ENCODE measurements at places on chromosomes 7 and 10.

DNA sequence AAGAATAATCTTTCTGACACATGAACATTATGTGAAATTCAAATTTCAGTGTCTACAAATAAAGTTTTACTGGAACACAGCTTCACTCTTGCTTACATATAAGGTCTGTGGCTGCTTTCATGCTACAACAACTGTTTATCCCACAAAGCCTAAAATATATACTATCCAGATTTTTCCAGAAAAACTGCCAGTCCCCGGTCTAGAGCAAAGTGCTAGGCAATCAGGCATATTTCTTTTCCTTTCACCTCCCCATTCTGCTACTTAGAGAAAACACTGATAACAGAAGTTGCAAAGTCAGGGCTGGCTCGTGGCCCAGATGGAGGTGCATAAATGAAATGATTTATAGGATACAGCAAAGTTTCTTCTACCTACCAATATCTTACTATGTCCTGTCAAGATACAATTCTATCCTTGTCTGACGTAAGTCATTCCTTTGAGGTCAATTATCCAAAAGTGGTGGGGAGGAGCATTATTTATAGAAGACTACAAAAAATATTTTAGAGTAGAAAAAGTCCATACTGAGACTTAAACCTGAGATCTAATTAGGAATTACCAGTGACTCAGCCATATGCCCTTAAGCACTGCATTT lies 384.1 kb downstream of the NXPH1 start:
- DNase-seq: no peak

DNA sequence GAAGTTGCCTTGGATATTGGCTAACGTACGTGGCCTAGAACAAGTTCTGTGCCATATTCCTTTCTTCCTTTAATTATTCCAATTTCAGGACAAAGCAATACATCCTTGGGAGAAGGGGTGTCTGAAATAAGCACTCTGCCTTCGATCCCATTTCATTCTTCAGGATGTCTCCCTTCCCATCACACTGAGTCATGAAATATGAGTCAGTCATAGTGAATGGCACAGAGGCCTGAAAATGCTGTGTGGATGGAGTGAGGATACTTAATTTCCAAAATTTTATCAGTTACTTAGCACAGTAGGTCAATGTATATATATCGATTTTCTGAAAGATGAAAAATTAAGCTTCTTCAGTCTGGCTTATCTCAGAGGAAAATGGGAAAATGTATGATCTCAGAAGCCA lies 19.5 kb downstream of the EVX1 start:
- peak; percentile 65 for DNase-seq

DNA sequence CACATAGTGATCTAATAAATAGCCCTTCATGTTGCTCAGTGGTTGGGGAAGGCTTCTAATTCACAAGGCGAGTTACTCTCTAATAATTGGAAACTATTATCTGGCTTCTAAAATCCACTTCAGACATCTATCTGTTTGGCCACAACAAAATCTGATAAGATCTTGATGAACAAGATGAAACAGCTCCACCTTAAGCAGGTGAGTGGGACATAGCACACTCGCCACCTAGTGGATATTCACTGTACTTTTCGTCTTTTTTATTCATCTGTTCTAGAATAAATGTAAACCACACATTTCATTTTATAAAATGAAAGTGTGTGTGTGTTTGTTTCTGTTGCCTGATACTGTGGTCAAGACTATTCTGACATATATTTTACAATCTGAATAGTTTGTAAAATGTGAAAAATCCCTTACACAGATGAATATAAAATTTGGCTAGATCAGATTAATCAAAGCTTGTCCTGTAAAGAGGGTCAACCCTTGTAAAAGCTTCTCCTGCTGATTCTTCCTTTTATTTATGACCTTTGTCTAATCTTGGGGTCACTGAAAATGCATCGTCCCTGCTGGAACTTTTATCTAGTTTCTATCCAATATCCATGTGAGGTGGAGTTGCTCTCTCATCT lies 26.5 kb upstream of the CNTNAP2 start:
- DNase-seq: peak; percentile 18

GRCh38 chr10:100847440-100847839 lies 65.3 kb upstream of the SLF2 start:
- peak; percentile 45 for DNase-seq

DNA sequence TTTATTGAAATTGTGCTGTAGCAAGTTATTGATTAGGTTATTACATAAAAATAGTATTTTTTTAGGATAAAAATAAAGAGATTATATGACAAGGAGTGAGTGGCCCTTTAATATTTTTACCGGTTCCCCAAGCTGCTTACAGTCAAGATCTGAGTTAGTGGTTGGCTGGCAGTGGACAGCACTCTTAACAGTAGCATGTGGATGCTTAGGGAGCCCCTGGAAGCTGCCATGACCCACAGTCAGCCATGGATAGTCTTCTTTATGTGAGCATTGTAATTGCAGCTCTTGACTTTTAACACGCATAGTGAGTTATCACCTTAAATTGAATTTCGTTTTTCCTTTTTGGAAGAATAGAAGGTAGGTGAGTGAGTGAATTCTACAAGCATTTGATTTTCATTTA lies 22.1 kb downstream of the RAB18 start:
- DNase-seq: no peak

DNA sequence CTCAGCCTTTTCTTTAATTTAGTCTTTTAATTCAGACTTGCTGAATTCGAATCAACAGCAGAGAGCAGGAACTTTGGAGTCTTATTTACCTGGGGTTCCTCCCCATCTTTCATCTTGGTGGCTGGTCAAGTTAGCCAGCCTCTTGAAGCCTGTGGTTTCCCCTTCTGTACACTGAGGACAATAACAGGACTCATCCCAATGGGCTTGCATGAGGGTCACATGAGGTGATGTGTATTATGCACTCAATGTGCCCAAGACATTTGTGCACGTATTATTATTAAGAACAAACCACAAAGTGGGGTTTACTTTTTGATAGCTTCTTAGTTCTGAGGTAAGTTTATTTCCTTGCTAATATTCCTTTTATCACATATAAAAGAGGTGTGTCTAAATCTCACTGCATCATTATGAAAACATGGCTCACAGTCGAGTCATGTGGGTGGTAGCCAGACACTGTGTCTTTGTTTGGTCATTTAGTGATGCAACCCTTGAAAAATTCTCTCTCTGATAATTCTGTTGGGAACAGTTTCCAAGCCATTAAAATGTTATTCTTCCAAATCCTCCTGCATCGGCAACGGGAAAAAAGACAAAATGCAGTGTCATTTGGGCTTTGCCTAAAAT lies 86.5 kb upstream of the GRB10 start:
- DNase-seq: peak; percentile 78

- peak; percentile 42 for DNase-seq
These were observed 859 bp upstream of the CH25H start for GRCh38 chr10:89207801-89208551.

GRCh38 chr7:46912692-46913091 lies 669.2 kb downstream of the TNS3 start:
- DNase-seq: no peak

DNA sequence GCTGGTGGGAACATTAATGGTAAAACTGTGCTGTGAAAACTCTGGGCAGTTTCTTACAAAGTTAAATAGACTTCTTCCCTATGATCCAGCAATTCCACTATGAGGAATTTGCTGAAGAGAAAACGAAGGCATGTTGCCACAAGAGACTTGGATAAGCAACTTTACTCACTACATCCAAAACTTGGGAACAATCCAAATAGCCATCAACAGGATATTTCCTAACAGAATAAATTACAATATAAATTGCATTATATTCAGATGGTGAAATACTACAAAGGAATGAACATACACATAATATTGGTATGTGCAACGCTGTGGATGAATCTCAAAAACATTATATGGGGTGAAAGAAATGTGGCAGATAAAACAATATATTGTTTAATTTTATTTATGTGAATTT lies 21.4 kb upstream of the MKI67 start:
- peak; percentile 49 for DNase-seq

- DNase-seq: no peak
These were observed 9.8 kb downstream of the RHBDD2 start for GRCh38 chr7:75888464-75889222.

DNA sequence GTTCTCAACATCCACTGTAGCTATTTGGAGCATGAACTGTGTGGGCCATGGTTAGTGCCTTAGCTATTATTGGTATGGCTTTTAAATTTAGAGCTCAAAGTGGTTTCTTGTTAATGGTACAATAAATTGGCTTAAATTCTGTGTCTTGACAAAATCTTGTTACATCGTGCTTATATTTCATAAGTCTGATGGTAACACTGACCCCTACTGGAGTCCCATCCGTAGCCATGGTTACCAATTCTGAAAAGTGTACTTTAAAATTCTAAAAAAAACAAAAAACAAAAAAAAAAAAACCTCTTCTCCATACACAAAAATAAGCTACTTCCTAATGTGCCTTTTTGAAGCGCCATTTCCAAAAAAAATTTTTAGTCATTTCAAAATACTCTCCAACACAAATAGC lies 6.4 kb upstream of the RPP30 start:
- DNase-seq: no peak

GRCh38 chr10:29925771-29926692 lies 133.4 kb downstream of the JCAD start:
- DNase-seq: no peak

GRCh38 chr10:49654036-49654693 lies 25.3 kb upstream of the C10orf53 start:
- no peak for DNase-seq

DNA sequence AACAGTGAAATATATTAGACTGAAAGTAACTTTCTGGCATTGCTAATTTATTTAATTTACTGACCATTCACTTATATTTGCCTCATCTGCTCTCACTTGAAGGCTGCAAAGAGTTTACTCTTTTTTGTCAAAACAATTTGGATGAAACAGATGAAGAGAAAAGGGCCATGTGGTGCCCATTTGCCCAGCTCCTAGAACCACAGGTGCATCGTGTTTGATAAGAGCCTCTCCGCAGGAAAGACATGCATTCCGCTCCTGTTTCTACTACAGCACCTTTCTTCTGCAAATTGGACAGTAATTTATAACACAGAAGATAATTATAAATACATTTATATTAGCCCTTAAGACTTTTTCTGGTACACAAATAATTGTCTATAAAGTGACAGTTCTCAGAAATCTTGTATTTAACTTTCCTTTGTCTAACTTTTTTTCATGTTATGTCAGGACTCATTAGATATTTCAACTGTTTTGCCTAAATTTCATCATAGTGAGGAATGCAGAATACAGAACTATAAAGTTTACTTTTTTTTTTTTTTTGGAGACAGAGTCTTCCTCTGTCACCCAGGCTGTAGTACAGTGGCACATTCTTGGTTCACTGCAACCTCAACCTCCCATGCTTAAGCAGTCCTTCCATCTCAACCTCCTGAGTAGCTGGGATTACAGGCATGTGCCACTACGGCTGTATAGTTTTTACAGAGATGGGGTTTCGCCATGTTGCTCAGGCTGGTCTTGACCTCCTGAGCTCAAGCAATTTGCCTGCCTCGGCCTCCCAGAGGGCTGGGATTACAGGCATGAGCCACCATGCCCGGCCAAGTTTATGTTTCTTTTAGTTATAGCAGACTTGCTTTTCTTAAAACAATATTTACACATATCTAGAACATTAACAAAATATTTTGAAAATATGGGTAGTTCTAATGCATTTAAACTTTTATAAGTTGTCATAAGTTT lies 869 bp downstream of the LAMB4 start:
- DNase-seq: no peak

GRCh38 chr10:47364366-47364765 lies 16.2 kb downstream of the RBP3 start:
- no peak for DNase-seq

DNA sequence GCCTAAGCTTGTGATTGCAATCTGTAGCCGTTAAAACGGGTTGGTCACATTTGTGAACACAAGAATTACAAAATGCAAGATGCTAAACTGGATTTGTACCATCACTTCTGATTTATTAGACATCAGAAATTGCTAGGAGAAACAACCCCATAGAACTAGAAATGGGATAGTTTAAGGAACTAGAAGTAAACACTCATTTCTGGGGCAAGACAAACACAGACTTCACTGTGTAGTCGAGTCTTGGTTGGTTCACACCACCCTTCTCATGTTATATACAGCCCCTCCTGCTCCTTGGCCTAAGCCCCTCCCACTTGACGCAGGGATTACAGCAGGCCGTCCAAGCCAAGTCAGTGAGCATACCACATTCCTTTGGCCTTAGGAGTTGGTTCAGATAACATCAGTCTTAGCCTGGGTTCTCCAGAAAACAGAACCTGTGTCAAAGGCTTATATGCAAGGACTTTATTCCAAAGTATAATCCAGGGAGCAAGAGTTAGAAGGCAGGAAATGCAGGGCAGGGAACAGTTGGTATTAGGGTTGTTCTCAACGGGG lies 2.0 kb upstream of the NRAP start:
- peak; percentile 48 for DNase-seq

- no peak for DNase-seq
These were observed 78.4 kb upstream of the MEOX2 start for GRCh38 chr7:15764851-15765382.

- DNase-seq: peak; percentile 70
These were observed 22.7 kb downstream of the FAM237B start for GRCh38 chr7:90298145-90299038.

GRCh38 chr10:34505338-34505737 lies 309.8 kb downstream of the PARD3 start:
- no peak for DNase-seq
